ENCODE measurements at places on chromosomes 2 and 18. TPM values are rescaled to one million over a fixed set of nuclear protein-coding genes. Genes with fewer than 3 reads are reported as not detected.

GRCh38 chr2:109727929-109728447, 66.1 kb upstream of the RGPD5 start:
- no peak for DNase-seq

GRCh38 chr2:11542275-11542819, 8.5 kb downstream of the GREB1 start:
- no peak for DNase-seq

GRCh38 chr2:65420712-65421431, 11.5 kb downstream of the SPRED2 start:
- no peak for DNase-seq

GRCh38 chr2:172513935-172514586, 41.8 kb upstream of the PDK1 start:
- no peak for DNase-seq

DNA sequence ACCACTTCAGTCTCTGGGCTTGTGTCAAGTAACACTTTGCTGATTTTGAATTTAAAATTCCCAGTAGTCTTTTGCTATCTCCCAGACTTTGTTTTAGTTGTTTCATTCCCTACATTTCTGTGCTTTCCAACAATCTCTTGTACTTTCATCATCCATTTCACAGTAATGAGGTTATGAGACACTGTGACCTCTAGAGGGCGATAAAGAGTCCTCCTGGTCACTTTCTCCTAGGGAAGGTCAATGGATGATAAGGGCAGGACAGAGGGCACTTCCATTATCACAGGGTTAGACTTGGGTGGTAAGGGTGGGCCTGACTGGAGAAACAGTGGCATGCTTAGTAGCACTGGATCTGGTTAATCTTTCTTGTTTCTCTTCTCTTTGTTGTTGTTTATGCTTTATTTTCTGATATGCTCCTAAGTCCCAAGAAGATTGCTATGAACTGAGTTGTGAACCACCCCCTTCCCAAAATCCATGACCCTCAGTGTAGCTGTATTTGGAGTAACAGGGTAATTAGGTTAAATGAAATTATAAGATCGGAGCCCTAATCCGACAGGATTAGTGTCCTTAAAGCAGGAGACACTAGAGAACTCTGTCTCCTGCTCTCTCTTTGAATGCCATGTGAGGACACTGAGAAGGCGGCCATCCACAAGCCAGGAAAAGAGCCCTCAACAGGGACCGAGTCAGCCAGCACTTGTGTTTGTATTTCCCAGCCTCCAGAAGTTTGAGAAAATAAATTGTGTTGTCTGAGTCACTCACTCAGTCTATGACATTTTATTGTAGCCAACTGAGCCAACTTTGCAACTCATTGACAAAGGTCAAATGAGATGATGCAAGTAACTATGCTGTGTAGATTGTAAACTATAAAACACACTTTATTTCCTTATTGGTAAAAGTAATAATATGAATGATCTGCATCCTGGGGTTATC, 779.2 kb downstream of the CNTNAP5 start:
- DNase-seq, result peak; percentile 68

DNA sequence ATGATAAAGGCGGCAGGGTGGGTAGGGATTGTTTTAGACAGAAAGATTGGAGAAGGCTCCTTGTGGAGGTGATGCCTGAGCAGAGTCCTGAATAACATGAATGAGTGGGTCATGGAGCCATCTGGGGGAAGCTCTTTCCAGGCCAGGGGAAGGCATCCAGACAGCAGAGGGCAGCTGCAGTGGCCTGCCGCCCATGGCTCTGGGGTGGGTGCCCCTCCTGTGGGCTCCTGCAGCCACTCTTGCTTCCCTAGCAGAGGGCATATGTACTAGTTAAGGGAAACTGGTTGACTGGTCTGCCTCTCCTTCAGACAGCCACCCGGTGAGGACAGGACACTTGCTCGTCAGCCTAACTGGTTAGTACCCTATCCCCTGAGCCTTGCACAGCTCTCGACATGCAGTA, 46.5 kb upstream of the SLC1A4 start:
- no peak for DNase-seq

- no peak for DNase-seq
Observed at GRCh38 chr18:38318416-38318815, 752.8 kb upstream of the CELF4 start.

GRCh38 chr2:222611684-222612083, 44.2 kb downstream of the FARSB start:
- no peak for DNase-seq

GRCh38 chr2:171342067-171342413, 91.8 kb downstream of the METTL8 start:
- no peak for DNase-seq

DNA sequence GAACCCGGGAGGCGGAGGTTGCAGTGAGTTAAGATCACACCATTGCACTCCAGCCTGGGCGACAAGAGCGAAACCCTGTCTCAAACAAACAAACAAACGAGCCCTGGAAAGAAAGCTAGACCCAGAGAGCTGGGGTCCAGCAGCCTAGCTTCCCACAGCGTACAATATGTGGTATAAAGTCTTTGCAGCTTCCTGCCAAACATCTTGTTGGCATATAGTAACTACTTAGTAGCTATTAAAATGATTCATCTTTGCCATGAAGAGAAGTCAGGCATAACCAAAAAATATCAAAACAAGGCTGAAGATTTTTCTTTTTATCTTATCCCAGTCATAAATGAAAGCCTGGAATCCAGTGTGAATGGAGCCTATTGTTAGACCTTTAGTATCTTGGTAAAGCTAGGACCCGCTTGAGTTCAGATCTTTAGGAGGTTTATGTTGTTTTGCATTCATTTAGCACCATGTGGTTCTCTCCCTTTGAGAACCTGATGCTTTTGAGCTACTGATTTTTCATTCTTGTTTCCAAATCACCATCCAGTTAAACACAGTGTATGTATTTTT, 139.7 kb upstream of the NOSTRIN start:
- no peak for DNase-seq

- no peak for DNase-seq
Observed at GRCh38 chr2:207802650-207803049, 32.9 kb upstream of the FZD5 start.

DNA sequence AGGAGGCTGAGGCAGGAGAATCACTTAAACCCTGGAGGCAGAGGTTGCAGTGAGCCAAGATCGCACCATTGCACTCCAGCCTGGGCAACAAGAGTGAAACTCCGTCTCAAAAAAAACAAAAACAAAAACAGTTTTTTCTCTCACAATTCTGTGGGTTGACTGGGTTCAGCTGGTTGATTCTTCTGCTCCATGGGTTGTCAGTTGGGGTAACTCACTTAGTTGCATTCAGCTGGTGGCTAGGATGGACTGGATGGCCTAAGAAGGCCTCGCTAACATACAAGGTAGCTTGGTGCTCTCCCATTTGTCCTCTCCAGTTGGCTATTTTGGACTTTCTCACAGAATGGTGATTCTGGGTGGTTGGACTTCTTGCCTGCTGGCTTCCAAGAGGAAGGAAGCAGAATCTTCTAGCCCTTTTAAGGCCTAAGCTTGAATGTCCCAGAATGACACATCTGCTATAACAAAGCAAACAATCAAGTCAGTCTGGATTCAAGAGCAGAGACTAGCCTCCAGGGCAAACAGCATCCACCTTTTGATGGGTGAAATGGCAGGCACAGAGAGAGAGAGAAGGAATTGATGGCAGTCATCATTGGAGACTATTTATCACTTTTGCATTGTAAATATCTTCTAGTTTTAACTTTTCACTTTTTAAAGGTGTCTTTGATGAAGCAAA, 17.9 kb downstream of the LAMA3 start:
- no peak for DNase-seq

- no peak for DNase-seq
Observed at GRCh38 chr18:51802569-51803428, 537.2 kb upstream of the DCC start.

- DNase-seq, result no peak
Observed at GRCh38 chr2:33205693-33206434, 259.1 kb downstream of the LTBP1 start.

- DNase-seq, result peak; percentile 32
Observed at GRCh38 chr2:18369760-18370159, 190.7 kb downstream of the RDH14 start.

GRCh38 chr18:21598726-21599584, 1.5 kb downstream of the ESCO1 start:
- DNase-seq, result no peak

The HAAO gene
- total RNA-seq, result 0.30 TPM

The NR4A2 gene
- total RNA-seq, result 0.04 TPM

The CYP27A1 gene
- total RNA-seq, result 63.1 TPM

The HYCC2 gene
- total RNA-seq, result 3.1 TPM

The MAL gene
- total RNA-seq, result 0.49 TPM

The CD207 gene
- not detected for total RNA-seq

The SP9 gene
- not detected for total RNA-seq

The PARD3B gene
- 8.5 TPM for total RNA-seq

The CFC1 gene
- total RNA-seq, result 48.4 TPM

The LIPT1 gene
- 6.6 TPM for total RNA-seq

The HRH4 gene
- 0.14 TPM for total RNA-seq

Data from cardiac muscle cell (in vitro differentiated cells and primary cell).